ENCODE measurements at places on chromosomes 2 and 18.

DNA sequence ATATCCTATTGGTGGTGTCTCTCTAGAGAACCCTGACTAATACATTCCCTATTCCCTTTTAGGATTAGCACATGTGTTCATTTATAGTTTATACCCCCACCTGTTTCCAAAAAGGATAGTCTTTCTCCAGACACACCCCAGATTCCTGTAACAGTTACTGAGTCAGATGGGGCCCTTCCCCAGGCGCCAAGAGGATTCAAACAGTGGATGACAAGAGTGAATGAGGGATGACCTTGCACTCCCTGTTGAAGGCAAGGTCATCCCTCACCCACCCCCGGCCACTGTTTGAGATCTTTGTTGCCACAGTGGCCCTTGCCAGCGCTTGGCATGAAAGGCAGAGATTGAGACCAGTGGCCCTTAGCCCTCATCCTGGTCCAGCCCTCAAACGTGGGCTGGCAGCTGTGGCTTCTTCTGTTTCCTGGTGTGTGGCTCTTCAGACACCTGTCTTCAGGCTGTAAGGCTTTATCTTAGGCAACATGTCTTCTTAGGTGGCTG, 15.3 kb upstream of the REEP1 start:
- no peak for DNase-seq

GRCh38 chr2:235626658-235627057, 132.8 kb downstream of the AGAP1 start:
- DNase-seq, result no peak

GRCh38 chr2:34408100-34408499, 809.0 kb upstream of the FAM98A start:
- no peak for DNase-seq

DNA sequence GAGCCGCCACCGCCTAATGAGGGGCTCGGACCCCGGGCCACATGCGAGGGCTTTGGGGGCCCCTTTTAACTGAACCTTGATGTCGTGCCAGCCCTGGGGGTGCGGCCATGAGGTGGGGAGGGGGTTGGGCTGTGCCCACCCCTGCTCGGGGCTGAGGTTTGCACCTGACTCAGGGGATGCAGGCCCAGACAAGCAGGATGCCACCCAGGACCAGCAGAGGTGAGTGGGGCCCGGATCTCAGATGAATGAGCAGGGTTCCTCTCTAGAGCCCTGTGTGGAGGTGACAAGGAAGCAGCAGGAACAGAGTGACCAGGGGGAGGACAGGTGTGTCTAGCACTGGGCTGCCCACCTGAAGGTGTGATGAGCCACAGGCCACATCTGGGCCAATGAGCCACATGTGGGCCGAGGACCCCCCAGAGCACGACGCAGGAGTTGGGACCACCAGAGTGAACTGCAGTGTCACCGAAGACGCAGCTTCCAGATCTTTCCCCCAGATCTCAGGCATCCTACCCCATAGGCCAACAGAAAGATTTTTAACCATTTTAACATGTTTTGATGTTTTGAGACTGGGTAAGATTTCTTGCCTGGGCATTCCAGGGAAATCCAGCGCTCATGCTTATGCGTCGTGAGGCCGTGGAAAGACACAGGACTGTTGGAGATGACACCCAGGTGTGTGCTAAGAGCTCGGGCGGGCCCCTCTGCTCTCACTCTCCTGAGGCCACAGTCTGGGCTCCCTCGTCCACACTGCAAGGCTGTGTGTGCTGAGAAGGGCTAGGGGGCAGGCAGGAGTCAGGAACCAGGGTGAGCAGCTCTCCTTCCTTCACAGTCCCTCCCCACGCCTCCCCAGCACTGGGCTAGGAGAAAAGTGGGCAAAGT, 73.6 kb downstream of the DDX1 start:
- no peak for DNase-seq

DNA sequence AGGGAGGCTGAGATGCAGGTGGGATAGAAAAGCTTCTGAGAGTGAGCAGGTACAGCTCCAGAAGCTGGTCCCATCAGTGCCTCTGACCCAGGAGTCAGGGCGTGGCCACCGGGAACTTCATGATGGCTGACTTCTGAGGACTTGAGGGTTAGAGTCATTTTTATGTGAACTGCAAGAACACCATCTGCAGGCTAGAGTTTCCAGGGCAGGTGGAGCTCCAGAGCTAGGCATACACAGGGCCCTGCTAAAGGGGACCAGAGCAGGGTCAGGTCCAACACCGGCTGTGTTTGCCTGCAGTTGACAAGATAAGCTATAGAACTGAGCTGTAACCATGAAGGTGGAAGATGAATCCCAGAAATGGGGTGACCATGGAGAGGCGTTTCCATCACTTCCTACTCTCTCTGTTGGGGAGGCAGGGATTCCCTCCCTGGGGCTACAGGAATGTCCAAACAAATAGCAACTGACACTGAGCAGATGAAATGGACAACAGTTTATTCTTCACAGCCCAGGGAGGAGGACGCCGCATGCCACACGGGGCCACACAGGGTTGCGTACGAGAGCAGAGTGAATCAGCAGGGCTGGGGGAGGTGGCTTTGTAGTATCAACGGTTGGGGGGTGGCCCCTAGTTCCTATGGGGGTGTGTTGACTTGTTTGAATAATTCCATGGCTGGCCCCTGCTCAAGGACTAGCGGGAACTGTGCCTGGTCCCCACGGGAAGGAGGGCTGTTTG, 77.6 kb upstream of the ZNF516 start:
- no peak for DNase-seq

- DNase-seq, result no peak
Measured at GRCh38 chr2:33014268-33014667, 67.5 kb downstream of the LTBP1 start.

- no peak for DNase-seq
Measured at GRCh38 chr2:8346706-8347430, 335.0 kb upstream of the ID2 start.

Measured in cortex of kidney (tissue), 1 donor.